ENCODE measurements at places on chromosomes 6 and 20. TPM values are rescaled to one million over a fixed set of nuclear protein-coding genes. Genes with fewer than 3 reads are reported as not detected.

Gene MYCT1
- total RNA-seq: not detected

- no peak overlapping the region for H3K27ac ChIP-seq
- H3K4me1 ChIP-seq: no peaks in the 10 kb centered on the region
- H3K36me3 ChIP-seq: no peaks in the 10 kb centered on the region
- DNase-seq: no peak
- peaks cover 2% of the 10 kb centered on the region for H3K27me3 ChIP-seq
Observed at GRCh38 chr20:44809380-44810060, 826 bp downstream of the RIMS4 start.

Gene DACT2
- 3.3 TPM for total RNA-seq

Gene TOP1
- total RNA-seq: 65.2 TPM

Gene ROS1
- total RNA-seq: 0.10 TPM

DNA sequence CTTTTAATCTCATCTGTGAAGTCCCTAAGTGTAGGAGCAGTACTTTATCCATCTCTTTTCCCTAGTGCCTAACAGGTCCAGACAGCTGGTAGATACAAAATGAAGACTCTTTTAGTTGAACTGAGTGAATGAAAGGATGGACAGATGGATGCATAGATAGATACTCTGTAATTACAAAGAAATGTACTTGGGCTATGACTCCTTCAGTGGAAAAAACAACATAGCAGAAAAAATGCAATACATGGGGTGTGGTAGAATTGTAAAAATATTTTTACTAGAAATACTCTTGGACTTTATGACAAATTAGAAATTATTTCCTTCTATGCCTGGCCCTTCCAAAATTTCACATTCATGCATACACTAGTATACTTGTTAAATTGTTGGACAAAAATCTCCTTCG lies 29.3 kb downstream of the KCNQ5 start:
- no peaks in the 10 kb centered on the region for H3K27me3 ChIP-seq
- H3K4me1 ChIP-seq: peaks cover 26% of the 10 kb centered on the region
- H3K4me3 ChIP-seq: no peak overlapping the region
- no peak for DNase-seq

- no peak overlapping the region for H3K4me3 ChIP-seq
- no peak overlapping the region for H3K27ac ChIP-seq
- H3K4me1 ChIP-seq: no peaks in the 10 kb centered on the region
Observed at GRCh38 chr6:15473741-15474161, 189.1 kb downstream of the DTNBP1 start.

Gene C20orf144
- not detected for total RNA-seq

- no peaks in the 10 kb centered on the region for H3K4me1 ChIP-seq
- no peak overlapping the region for H3K4me3 ChIP-seq
- DNase-seq: no peak
Observed at GRCh38 chr6:159116343-159116742, 52.9 kb upstream of the FNDC1 start.

DNA sequence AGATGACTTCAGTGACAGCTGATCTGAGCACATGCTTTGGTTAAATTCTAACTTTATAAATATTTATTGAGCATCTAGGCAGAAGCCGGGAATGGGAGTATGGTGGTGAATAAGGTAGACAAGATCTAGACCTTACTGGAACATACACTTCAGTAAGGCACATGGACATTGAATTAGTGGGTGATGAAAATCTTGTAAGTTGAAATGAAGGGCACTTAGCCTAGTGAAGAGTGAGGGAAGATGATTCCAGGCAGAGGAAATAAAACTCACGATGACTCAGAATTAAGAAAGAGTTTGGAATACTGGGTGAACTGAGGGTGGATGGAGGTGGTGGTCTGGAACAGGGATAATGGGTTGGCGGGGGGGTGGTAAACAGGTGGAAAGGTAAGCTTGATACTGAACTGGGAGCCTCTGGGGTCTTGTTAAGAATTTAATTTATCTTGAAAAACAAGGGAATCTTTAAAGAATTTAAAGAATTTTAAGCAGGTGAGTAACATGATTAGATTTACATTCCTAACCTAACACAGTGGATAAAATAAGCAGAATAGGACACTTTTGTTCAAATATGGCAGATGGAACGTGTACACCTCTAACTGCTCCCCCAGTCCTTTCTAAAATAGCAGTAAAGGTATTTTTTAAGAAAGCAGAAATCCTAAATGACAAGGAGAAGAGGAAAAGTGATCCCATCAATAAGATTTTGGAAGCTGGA lies 75.2 kb upstream of the ARHGAP18 start:
- H3K36me3 ChIP-seq: no peaks in the 10 kb centered on the region
- no peak overlapping the region for H3K4me3 ChIP-seq
- H3K4me1 ChIP-seq: no peaks in the 10 kb centered on the region
- no peaks in the 10 kb centered on the region for H3K27me3 ChIP-seq
- no peak for DNase-seq

Gene TRIM15
- total RNA-seq: 0.13 TPM

Gene EPB41L1
- total RNA-seq: 8.6 TPM

GRCh38 chr6:135299256-135299655 lies 118.1 kb downstream of the MYB start:
- no peak overlapping the region for H3K27ac ChIP-seq
- no peak for DNase-seq
- no peaks in the 10 kb centered on the region for H3K27me3 ChIP-seq

GRCh38 chr6:112309244-112309643 lies 37.9 kb upstream of the RFPL4B start:
- DNase-seq: no peak
- H3K36me3 ChIP-seq: no peaks in the 10 kb centered on the region
- H3K4me1 ChIP-seq: no peaks in the 10 kb centered on the region
- no peaks in the 10 kb centered on the region for H3K27me3 ChIP-seq
- no peak overlapping the region for H3K27ac ChIP-seq

DNA sequence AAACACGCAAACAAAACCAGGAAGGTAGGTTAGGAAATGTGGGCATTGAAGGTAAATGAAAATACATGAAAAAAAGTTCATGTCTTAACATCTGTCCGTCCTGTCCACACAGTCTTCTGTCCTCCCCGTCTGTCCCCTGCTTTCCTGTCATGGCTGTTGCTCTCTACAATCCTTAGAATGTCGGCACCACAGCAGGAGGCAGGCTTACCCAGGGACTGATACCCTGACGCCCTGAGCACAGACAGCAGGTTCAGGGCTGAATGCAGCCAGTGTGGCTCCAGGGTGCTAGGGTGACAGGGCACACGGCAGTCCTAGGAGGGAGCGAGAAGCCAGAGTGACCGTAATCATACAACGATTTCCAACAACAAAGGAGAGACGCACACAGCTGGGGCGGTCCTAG lies 123.7 kb downstream of the IRF4 start:
- H3K27me3 ChIP-seq: no peaks in the 10 kb centered on the region
- DNase-seq: no peak
- H3K36me3 ChIP-seq: no peaks in the 10 kb centered on the region
- no peaks in the 10 kb centered on the region for H3K4me1 ChIP-seq
- no peak overlapping the region for H3K4me3 ChIP-seq

Gene RBCK1
- 97.1 TPM for total RNA-seq

Gene SAMD10
- total RNA-seq: 8.8 TPM

- peaks cover 2% of the 10 kb centered on the region for H3K4me1 ChIP-seq
- H3K27me3 ChIP-seq: no peaks in the 10 kb centered on the region
- no peak overlapping the region for H3K4me3 ChIP-seq
Observed at GRCh38 chr6:84220809-84221409, 6.5 kb downstream of the CEP162 start.

GRCh38 chr6:113082745-113083144 lies 735.6 kb downstream of the RFPL4B start:
- H3K27me3 ChIP-seq: no peaks in the 10 kb centered on the region
- no peak for DNase-seq
- H3K27ac ChIP-seq: no peak overlapping the region
- H3K4me3 ChIP-seq: no peak overlapping the region
- H3K36me3 ChIP-seq: no peaks in the 10 kb centered on the region

Gene FAM184A
- total RNA-seq: 8.7 TPM

Gene SOX18
- 18.7 TPM for total RNA-seq

- no peaks in the 10 kb centered on the region for H3K4me1 ChIP-seq
- no peak overlapping the region for H3K4me3 ChIP-seq
- no peak overlapping the region for H3K27ac ChIP-seq
- no peaks in the 10 kb centered on the region for H3K36me3 ChIP-seq
- DNase-seq: no peak
Observed at GRCh38 chr20:47067776-47068175, 173.1 kb downstream of the EYA2 start.

GRCh38 chr6:28424163-28424562 lies 19.1 kb downstream of the ZSCAN23 start:
- H3K27ac ChIP-seq: no peak overlapping the region
- no peaks in the 10 kb centered on the region for H3K36me3 ChIP-seq
- no peak overlapping the region for H3K4me3 ChIP-seq
- no peak for DNase-seq
- no peaks in the 10 kb centered on the region for H3K4me1 ChIP-seq

- H3K27ac ChIP-seq: no peak overlapping the region
- H3K4me3 ChIP-seq: no peak overlapping the region
- no peaks in the 10 kb centered on the region for H3K36me3 ChIP-seq
Observed at GRCh38 chr20:21622097-21622857, 83.2 kb upstream of the PAX1 start.

DNA sequence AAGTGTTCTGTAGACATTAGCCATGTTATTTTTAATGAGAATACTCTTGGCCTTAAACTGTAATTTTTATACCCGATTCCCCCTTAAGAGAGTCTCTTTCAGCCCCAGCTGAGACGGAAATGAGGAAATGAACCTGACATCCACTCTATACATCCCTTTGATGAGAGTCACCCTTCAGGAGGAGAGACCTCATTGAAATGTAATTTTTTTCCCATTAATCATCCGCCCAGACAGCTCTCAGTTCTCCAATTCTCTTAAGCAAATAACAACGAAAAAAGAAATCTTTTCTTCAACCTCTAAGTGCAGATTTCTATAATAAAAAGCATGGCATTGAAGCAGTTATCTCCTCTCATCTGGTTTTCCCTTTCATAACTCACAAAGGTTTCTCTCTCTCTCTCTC lies 243.8 kb upstream of the PMEPA1 start:
- no peak overlapping the region for H3K4me3 ChIP-seq
- H3K4me1 ChIP-seq: no peaks in the 10 kb centered on the region
- DNase-seq: no peak
- no peaks in the 10 kb centered on the region for H3K27me3 ChIP-seq
- no peak overlapping the region for H3K27ac ChIP-seq
- no peaks in the 10 kb centered on the region for H3K36me3 ChIP-seq

DNA sequence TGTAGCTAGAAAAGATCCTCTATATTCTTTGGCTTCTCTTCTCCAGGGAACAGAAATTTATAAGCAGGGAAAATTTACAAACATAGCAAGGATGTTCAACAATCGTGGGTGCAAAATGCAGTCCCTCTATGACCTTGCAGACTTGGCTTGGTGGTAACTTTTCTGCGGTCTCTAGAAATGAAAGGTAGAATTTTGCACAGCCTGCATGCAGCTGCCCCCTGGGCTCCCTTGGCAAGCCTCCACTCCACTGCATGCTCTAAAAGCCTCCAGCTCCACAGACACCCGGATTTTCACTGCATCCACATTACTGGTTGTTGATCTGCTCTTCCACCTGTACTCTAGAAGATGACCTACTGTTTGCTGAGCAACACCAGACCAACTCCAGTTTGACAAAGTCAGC lies 236.5 kb upstream of the EYS start:
- H3K4me3 ChIP-seq: no peak overlapping the region
- H3K27ac ChIP-seq: no peak overlapping the region
- H3K4me1 ChIP-seq: no peaks in the 10 kb centered on the region
- DNase-seq: no peak

- H3K36me3 ChIP-seq: peaks cover 14% of the 10 kb centered on the region
- peak overlapping the region; percentile 3 for H3K27ac ChIP-seq
- no peak for DNase-seq
- no peak overlapping the region for H3K4me3 ChIP-seq
Observed at GRCh38 chr6:41935685-41936072, 5.9 kb downstream of the CCND3 start.

Gene TCF15
- total RNA-seq: not detected

DNA sequence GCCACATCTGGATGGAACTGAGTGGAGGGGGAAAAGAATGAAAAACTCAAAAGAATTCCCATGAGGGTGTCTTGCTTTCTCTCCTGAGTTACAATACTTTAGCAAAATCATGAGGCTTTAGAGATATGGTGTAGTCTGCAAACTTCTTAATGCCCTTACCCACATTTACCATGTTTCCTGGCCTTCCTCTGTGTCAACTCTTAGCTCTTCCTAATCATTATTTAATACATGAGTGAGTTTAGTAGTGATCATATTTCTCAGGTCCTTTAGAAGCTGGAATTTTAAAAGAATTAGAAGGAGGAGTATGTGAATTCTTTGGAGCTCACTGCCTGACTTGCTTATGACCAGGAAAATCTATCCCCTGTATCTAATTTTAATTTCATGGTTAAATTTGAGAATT lies 39.0 kb downstream of the STX11 start:
- H3K36me3 ChIP-seq: no peaks in the 10 kb centered on the region
- no peak overlapping the region for H3K4me3 ChIP-seq
- H3K27me3 ChIP-seq: no peaks in the 10 kb centered on the region
- no peak for DNase-seq

DNA sequence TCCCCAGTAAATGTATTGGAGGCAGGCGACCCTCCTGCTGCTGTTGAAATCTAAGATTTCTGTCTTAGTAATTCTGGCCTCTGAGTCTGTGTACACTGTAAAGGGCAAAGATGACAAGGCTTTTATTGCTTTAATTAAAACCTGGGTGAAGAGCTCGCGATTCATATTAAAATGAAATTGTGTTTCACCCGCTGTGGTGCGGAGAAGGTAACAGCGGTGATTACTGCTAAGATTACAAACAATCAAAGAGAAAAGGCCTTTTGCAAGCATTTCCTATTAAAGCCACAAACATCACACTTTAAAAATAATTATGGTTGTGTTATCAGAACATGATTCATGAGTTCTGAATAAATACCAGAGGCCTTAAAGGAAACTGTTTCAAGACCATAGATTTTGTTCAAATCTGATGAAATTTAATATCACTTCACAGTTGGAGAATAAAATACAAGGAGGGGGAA lies 69.3 kb downstream of the TOX2 start:
- peaks cover 29% of the 10 kb centered on the region for H3K4me1 ChIP-seq
- no peaks in the 10 kb centered on the region for H3K27me3 ChIP-seq
- peak overlapping the region; percentile 44 for H3K27ac ChIP-seq
- no peaks in the 10 kb centered on the region for H3K36me3 ChIP-seq
- H3K4me3 ChIP-seq: no peak overlapping the region
- DNase-seq: no peak

Gene SFTA2
- not detected for total RNA-seq

DNA sequence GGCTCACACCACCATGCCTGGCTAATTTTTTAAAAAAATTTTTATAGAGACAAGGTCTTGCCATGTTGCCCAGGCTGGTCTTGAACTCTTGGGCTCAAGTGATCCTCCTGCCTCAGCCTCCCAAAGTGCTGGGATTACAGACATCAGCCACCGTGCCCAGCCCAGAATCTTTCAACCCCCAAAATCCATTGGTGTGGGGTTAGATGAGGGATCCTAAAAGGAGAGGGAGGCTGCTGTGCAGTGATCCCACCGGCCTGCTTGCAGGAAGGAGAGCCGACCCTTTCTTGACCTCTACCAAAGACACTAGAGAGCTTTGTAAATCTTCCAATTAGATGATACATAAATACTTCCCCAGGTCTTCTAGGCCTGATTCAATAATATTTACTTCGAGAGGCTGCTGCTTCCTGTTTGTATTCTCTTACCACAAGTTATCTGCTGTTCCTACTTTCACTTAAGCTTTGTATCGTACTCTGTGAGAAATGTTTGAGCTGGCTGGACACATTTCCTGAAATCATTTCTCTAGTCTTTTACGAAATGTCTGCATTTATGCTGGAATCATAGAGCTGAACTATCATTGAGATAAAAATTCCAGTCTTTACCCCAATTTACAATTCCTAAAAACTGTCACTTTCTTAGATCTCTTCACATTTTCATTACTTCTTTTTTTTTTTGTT lies 49.3 kb upstream of the IER3 start:
- no peak for DNase-seq
- peaks cover 22% of the 10 kb centered on the region for H3K4me1 ChIP-seq
- no peak overlapping the region for H3K4me3 ChIP-seq
- H3K27ac ChIP-seq: peak overlapping the region; percentile 78
- no peaks in the 10 kb centered on the region for H3K27me3 ChIP-seq
